ENCODE measurements at places on chromosomes 5 and 9. TPM values are rescaled to one million over a fixed set of nuclear protein-coding genes. Genes with fewer than 3 reads are reported as not detected.
A peak's percentile ranks its signal among the peaks of the same experiment; 100 is the strongest.

SMIM33 gene
- total RNA-seq, result not detected

FAT2 gene
- not detected for total RNA-seq

DMRT3 gene
- not detected for total RNA-seq

BARHL1 gene
- not detected for total RNA-seq

KCNMB1 gene
- 6.1 TPM for total RNA-seq

TRIM36 gene
- total RNA-seq, result 1.8 TPM

OGN gene
- 8.4 TPM for total RNA-seq

DNM1 gene
- 28.6 TPM for total RNA-seq

DNA sequence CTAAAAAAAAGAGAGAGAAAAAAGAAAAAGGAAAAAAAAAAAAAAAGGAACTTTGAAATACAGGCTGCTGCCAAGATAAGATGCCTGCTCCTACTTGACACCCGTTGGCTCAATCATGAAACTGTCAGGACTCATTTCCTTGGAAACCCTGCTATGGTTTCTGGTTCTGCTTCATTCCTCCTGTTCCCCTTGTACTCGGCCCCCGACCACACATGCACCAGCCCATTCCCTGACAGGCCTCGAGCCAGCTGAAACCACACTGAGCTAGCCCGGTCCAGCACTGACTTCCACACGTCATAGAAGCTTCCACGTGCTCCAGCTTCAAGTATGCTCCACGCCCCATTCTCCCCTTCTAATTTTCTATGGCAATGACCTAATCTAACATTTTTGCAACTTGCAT lies 93.2 kb downstream of the MYO10 start:
- H3K27me3 ChIP-seq, result no peaks in the 10 kb centered on the region
- no peaks in the 10 kb centered on the region for H3K4me1 ChIP-seq
- DNase-seq, result peak; percentile 50
- no peak overlapping the region for H3K27ac ChIP-seq
- no peaks in the 10 kb centered on the region for H3K36me3 ChIP-seq

GRCh38 chr9:21670374-21670773 lies 132.1 kb upstream of the MTAP start:
- no peaks in the 10 kb centered on the region for H3K4me1 ChIP-seq
- no peaks in the 10 kb centered on the region for H3K36me3 ChIP-seq
- no peak overlapping the region for H3K4me3 ChIP-seq
- DNase-seq, result no peak

DNA sequence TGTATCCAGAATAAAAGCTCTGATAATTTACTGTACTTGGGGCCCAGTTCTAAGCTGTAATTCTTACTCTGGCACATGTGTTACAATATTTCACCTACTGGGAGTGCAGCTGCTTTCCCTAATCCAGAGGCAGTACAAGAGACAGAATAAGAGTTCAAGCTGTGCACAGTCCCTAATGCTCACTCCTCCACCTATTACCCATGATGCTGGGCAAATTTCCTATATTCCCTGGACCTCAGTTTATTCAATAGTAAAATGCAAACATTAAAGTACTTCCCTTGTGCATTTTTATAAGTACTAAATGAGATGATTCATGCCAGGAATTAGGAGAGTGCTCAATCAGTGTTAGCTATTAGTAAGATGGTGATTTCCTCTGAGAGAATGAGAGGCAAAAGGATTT lies 28.0 kb upstream of the TAF11L2 start:
- no peaks in the 10 kb centered on the region for H3K4me1 ChIP-seq
- no peak overlapping the region for H3K27ac ChIP-seq
- no peak for DNase-seq
- H3K27me3 ChIP-seq, result no peaks in the 10 kb centered on the region
- H3K36me3 ChIP-seq, result no peaks in the 10 kb centered on the region

DNA sequence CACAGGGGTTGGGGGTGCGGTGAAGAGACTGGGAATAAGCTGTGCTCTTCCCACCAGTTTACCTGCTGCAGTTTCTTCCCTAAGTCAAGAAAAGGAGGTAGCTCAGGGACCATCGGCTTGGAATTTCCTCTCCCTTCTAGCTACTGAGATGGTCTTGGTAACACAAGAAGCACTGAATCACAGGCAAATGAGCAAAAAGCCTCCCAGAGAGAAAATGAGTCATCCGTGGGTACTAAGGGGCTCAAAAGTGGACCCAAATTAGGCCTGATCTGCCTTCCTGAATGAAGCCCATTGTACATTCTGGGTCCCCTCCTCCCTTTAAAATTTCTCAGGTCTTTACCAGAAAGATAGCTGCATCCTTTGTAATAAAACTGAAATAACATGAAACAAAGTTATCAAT lies 49.9 kb downstream of the PTPN3 start:
- H3K4me1 ChIP-seq, result peaks cover 6% of the 10 kb centered on the region
- peaks cover 34% of the 10 kb centered on the region for H3K36me3 ChIP-seq
- no peak for DNase-seq

- no peak overlapping the region for H3K4me3 ChIP-seq
- DNase-seq, result no peak
- no peaks in the 10 kb centered on the region for H3K36me3 ChIP-seq
Measured at GRCh38 chr5:23776684-23777083, 269.3 kb downstream of the PRDM9 start.

DNA sequence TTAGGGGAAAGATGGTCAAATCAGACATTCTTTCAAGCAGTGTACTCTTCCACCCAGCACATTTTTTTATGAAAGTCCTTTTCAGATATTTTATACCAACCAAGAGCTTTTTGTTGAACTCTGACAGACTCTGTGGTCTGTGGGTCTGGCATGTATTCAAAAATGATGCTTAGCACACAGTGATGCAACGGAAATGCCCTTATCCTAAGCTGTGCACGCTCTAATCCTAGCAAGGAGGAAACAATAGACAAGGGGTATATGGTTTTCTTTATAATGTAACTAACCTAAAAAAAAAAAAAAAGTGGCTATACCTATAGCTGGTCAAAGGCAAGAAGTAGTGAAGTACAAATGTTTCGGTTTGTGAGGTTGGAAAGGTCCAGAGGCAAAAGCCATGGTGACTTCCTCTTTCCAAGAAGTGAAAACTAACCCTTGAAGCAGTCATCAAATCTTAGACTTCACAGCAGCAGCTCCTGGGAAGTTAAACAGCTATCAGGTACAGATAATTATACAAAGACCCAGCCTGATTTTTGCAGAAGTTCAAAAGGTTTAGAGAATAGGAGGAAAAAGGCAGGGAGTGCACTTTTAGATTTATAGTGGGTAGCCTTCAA lies 82.5 kb downstream of the SEMA6A start:
- no peak overlapping the region for H3K27ac ChIP-seq
- no peaks in the 10 kb centered on the region for H3K36me3 ChIP-seq
- H3K4me1 ChIP-seq, result no peaks in the 10 kb centered on the region

DNA sequence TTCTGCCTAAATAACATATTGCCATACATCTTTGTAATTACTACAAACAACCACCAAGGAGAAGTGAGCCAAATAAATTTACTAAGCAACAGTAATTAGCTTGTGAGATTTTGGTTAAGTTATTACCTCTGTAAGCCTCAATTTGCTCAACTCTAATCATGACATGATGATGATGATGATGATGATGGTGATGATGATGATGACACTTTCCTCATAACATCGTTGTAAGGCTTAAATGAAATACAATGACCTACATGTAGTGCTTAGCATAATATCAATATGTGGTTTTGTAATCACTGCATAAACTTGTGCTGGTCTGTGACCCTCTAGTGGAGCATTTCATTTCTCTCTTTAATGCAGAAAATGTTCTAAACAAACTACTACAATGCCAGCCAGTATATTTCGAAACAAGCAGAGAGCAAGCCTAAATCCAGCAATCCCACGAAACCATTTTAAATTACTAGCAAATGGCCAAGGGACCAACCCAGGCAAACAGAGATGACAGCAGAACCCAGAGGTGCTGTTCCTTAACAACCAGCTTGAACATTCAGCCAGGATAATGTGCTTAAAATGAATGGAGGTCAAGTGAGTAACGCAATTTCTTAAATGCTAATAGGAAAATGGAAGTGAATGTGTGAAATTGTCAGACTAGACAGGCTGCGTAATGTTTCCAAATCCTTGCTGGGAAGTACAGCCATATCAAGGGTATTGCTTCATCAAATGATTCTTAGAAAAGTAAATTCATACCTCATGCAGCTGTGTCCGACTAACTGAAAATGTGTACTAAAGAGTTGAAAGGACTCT lies 281.9 kb upstream of the PUM3 start:
- no peaks in the 10 kb centered on the region for H3K36me3 ChIP-seq
- no peak for DNase-seq
- peaks cover 3% of the 10 kb centered on the region for H3K4me1 ChIP-seq
- H3K4me3 ChIP-seq, result no peak overlapping the region

- DNase-seq, result peak; percentile 23
- H3K4me3 ChIP-seq, result no peak overlapping the region
- no peaks in the 10 kb centered on the region for H3K4me1 ChIP-seq
- H3K27me3 ChIP-seq, result no peaks in the 10 kb centered on the region
- no peak overlapping the region for H3K27ac ChIP-seq
- no peaks in the 10 kb centered on the region for H3K36me3 ChIP-seq
Measured at GRCh38 chr5:145158730-145159129, 676.4 kb downstream of the PRELID2 start.

- peaks cover 15% of the 10 kb centered on the region for H3K4me1 ChIP-seq
- H3K4me3 ChIP-seq, result peak overlapping the region; percentile 96
- peak overlapping the region; percentile 67 for H3K27ac ChIP-seq
- peaks cover 16% of the 10 kb centered on the region for H3K36me3 ChIP-seq
Measured at GRCh38 chr9:125262294-125262991, 817 bp downstream of the GAPVD1 start.

- DNase-seq, result no peak
- no peaks in the 10 kb centered on the region for H3K36me3 ChIP-seq
Measured at GRCh38 chr9:81417299-81417675, 272.1 kb downstream of the TLE1 start.

DNA sequence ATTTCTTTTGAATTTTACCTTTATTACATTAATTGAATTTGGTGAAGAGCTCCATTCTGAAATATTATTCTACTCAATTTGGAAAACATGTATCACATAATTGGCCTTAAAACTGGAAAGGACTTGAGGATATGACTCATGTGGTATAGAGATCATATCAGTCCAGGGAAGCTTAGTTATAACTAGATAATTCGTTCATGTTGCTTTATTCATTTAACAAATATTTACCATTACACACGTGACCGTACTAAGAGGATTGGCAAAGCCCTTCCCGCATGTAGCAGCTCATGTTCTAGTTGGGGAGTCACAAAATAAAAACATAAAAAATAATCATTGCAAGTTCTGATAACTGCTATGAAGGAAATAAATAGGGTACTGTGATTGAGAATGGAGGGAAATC lies 1816.5 kb downstream of the MAT2B start:
- no peaks in the 10 kb centered on the region for H3K4me1 ChIP-seq
- H3K27me3 ChIP-seq, result no peaks in the 10 kb centered on the region
- no peak overlapping the region for H3K27ac ChIP-seq
- no peak overlapping the region for H3K4me3 ChIP-seq
- DNase-seq, result no peak

GRCh38 chr5:56303511-56303910 lies 70.4 kb upstream of the ANKRD55 start:
- H3K4me3 ChIP-seq, result no peak overlapping the region
- no peak for DNase-seq
- no peaks in the 10 kb centered on the region for H3K4me1 ChIP-seq
- H3K27me3 ChIP-seq, result no peaks in the 10 kb centered on the region
- no peak overlapping the region for H3K27ac ChIP-seq
